ENCODE measurements at places on chromosomes 1 and 21.

DNA sequence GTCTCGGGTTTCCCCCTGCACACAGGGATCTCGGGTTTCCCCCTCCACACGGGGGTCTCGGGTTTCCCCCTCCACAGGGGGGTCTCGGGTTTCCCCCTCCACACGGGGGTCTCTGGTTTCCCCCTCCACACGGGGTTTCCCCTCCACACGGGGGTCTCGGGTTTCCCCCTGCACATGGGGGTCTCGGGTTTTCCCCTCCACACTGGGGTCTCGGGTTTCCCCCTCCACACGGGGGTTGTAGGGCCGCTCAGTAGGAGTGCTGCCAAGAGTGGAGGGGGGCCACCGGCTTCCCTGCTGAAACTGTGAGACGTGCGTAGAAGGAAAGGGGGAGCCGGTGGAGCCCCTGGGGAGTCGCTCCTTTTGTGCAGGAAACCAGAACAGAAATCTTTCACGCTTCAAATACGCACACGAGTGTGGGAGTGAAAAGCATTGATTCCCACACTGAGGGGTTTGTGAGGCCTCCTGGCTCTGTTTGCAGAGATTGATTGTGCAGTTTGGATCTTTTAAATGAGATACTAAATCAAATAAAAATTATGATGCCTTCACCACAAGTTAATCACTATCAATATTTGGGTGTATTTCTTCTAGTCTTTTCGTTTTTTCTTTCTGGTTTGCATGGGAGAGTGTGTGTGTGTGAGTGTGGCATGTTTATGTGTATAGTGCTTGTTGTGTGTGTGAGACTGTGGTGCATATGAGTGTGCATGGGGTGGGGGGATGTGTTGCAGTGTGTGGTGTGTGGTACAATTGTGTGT is 54.3 kb upstream of the TRAPPC10 start:
- peaks cover 9% of the 10 kb centered on the region for H3K36me3 ChIP-seq
- DNase-seq, result no peak
- H3K4me3 ChIP-seq, result no peak overlapping the region
- H3K27ac ChIP-seq, result no peak overlapping the region

GRCh38 chr1:15959827-15960446 is 16.0 kb downstream of the ZBTB17 start:
- no peak overlapping the region for H3K4me3 ChIP-seq
- H3K4me1 ChIP-seq, result peaks cover 59% of the 10 kb centered on the region
- no peak overlapping the region for H3K27ac ChIP-seq

DNA sequence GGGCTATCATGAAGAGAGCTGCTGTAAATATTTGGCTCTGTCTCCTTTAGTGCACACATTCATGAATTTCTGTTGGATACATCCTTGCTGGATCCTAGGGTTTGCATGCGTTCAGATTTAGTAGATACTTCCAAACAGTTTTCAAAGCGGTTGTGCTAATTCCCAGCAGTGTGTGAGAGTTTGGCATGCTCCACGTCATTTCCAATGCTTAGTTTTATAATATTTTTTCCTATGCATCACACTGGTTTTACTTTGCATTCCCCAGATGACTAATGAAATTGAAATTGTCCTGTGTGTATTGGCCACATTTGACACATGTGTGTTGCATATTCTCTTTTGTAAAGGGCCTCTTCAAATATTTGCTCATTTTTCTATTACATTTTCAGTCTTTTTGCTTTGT is 18.5 kb upstream of the AADACL3 start:
- H3K4me1 ChIP-seq, result no peaks in the 10 kb centered on the region
- peaks cover 20% of the 10 kb centered on the region for H3K27me3 ChIP-seq
- no peaks in the 10 kb centered on the region for H3K36me3 ChIP-seq

DNA sequence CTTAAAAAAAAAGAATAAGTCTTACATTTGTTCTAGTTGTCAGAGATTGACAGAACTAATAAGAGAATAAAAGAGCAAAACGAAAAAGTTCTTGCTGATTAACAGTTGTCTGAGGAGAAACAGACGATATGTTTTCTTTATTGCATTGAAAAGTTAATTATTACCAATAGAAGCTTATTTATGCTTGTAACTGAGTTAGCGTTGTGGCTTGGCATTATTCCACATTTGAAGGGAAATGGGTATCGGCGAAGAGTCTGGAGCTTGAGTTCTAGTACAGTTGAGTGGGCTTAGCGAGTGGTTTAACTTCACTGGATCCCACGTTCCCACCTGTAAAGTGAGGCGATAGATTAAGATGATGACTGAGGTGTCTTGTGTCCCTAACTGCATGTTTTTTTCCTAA is 109.0 kb downstream of the SDCCAG8 start:
- H3K4me1 ChIP-seq, result no peaks in the 10 kb centered on the region
- H3K27me3 ChIP-seq, result no peaks in the 10 kb centered on the region
- no peak overlapping the region for H3K4me3 ChIP-seq
- peaks cover 14% of the 10 kb centered on the region for H3K36me3 ChIP-seq

DNA sequence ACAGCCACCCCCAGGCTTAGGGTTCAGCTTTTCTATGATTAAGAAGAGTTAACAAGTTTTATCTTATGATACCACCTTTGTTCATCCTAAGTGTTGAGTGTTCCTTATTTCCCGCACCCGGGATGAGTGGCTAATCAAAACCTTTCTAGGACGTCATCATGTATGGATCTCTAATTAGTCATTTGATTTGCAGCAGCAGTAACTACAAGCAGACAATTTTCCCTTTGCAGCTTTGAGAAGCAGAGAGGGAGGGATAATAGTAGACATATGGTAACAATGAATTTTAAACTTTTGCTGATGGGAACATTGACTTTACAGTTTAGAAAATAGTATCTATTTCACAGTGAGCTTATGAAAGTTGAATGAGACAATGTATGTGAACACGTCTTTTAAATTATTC is 30.8 kb upstream of the SLC35F3 start:
- no peak overlapping the region for H3K27ac ChIP-seq
- H3K27me3 ChIP-seq, result no peaks in the 10 kb centered on the region
- no peaks in the 10 kb centered on the region for H3K36me3 ChIP-seq
- no peaks in the 10 kb centered on the region for H3K4me1 ChIP-seq
- DNase-seq, result no peak
- H3K4me3 ChIP-seq, result no peak overlapping the region

DNA sequence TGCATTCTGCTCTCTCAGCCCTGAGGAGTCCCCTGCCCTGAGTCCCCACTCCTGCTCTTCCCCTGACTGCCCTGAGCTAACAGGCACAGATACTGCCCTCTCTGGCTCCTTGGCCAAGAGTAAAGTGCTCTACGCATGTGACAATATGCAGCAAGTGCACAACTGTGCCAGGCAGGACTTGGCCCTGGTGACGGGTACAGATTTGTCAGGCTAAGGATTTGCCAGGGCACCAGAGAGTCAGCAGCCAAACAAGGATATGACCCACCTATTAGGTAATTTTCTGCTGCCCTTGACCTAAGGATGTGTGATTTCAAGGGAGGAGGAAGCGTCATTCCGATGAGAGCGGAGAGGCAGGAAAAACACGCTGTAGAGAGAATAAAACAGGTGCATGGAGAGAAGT is 339.0 kb downstream of the PTPRU start:
- no peaks in the 10 kb centered on the region for H3K36me3 ChIP-seq
- no peaks in the 10 kb centered on the region for H3K4me1 ChIP-seq

DNA sequence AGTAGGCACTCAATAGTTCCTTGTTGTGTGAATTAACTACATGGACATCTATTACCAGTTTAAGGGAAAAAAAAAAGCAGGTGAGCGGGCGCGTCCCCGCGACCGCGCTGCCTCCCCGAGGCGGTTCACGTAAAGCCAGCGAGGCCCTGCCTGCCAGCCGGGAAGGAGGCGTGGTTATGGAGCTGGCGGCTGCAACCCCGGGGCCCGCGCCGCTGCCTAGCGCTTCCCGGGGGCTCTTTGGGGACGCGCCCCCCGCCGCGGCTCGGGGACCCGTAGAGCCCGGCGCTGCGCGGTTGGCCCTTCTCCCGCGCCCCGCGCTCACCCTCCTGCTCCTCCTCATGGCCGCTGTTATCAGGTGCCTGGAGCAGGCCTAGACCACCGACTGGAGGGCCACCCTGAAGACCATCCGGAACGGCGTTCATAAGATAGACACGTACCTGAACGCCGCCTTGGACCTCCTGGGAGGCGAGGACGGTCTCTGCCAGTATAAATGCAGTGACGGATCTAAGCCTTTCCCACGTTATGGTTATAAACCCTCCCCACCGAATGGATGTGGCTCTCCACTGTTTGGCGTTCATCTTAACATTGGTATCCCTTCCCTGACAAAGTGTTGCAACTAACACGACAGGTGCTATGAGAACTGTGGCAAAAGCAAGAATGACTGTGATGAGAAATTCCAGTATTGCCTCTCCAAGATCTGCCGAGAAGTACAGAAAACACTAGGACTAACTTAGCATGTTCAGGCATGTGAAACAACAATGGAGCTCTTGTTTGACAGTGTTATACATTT is 2.6 kb upstream of the CC2D1B start:
- peak overlapping the region; percentile 51 for H3K4me3 ChIP-seq
- H3K27ac ChIP-seq, result peak overlapping the region; percentile 27
- peaks cover 41% of the 10 kb centered on the region for H3K4me1 ChIP-seq
- H3K27me3 ChIP-seq, result no peaks in the 10 kb centered on the region
- H3K36me3 ChIP-seq, result peaks cover 26% of the 10 kb centered on the region

GRCh38 chr1:65020774-65021173 is 54.4 kb upstream of the JAK1 start:
- H3K27me3 ChIP-seq, result no peaks in the 10 kb centered on the region
- DNase-seq, result no peak

DNA sequence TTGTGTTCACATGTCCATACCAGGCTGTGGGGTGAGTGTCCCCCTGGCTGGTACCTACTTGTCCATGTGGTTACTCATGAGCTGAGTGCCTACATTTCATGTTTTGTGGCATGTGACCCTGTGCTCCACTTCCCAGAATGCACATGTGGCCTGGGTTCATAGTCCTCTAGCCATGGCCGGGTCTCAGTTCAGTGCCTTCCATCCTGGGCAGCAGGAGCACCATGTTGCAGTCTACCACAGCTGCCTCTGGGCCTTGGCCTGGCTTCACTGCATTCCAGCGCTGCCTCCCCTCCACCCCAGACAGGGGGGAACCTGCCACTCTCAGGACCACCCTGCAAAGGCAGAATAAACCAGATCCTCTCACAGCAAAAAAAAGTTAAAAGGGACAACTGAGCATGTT is 5.5 kb downstream of the CEPT1 start:
- H3K4me3 ChIP-seq, result no peak overlapping the region
- H3K4me1 ChIP-seq, result peaks cover 71% of the 10 kb centered on the region
- H3K27me3 ChIP-seq, result no peaks in the 10 kb centered on the region
- no peak for DNase-seq
- no peak overlapping the region for H3K27ac ChIP-seq

GRCh38 chr1:192703283-192704206 is 67.6 kb downstream of the RGS13 start:
- no peak overlapping the region for H3K4me3 ChIP-seq
- H3K27ac ChIP-seq, result no peak overlapping the region
- peaks cover 5% of the 10 kb centered on the region for H3K4me1 ChIP-seq
- H3K27me3 ChIP-seq, result peaks cover 3% of the 10 kb centered on the region
- DNase-seq, result no peak
- no peaks in the 10 kb centered on the region for H3K36me3 ChIP-seq

GRCh38 chr1:203408486-203409481 is 57.9 kb upstream of the FMOD start:
- H3K27ac ChIP-seq, result no peak overlapping the region
- no peak for DNase-seq
- H3K4me1 ChIP-seq, result no peaks in the 10 kb centered on the region
- peaks cover 39% of the 10 kb centered on the region for H3K27me3 ChIP-seq

DNA sequence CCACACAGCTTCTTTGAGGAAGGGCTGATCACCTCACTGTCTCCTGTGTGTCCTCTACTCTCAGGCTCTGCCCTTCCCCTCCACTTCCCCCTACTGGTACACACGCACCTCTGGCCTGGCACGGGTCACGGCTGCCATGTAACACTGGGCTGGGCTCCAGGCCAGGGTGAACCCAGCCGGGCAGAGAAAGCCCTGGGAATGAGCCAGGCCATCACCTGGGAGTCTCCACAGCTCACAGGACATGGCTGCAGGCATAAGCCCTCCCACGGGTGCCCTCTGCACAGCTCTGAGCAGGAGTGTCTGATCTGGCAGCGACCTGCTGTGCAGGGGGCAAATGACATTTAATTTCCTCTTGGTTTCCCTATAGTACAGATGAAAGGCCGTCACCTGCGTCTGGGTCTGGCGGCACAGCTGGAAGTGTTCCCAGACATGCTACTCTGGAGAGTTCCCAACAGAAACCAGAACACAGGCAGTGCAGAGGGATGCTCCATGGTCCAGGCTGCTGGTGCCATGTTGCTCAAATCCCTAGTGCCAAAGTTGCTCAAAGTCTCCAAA is 61.2 kb downstream of the ERI3 start:
- no peak for DNase-seq
- H3K27me3 ChIP-seq, result no peaks in the 10 kb centered on the region
- no peak overlapping the region for H3K4me3 ChIP-seq
- peaks cover 2% of the 10 kb centered on the region for H3K36me3 ChIP-seq
- no peaks in the 10 kb centered on the region for H3K4me1 ChIP-seq

GRCh38 chr1:2495546-2495945 is 19.5 kb downstream of the PLCH2 start:
- peak overlapping the region; percentile 68 for H3K27ac ChIP-seq
- H3K4me1 ChIP-seq, result peaks cover 28% of the 10 kb centered on the region
- no peaks in the 10 kb centered on the region for H3K27me3 ChIP-seq

- no peak for DNase-seq
- no peak overlapping the region for H3K4me3 ChIP-seq
- no peaks in the 10 kb centered on the region for H3K4me1 ChIP-seq
Observed at GRCh38 chr1:61504852-61505390, 220.0 kb downstream of the TM2D1 start.

- no peak overlapping the region for H3K4me3 ChIP-seq
- H3K27me3 ChIP-seq, result no peaks in the 10 kb centered on the region
- H3K36me3 ChIP-seq, result no peaks in the 10 kb centered on the region
- no peak for DNase-seq
Observed at GRCh38 chr21:38440746-38441145, 57.5 kb downstream of the ERG start.

- no peak for DNase-seq
- peaks cover 2% of the 10 kb centered on the region for H3K27me3 ChIP-seq
- H3K4me3 ChIP-seq, result no peak overlapping the region
- no peaks in the 10 kb centered on the region for H3K4me1 ChIP-seq
Observed at GRCh38 chr1:229943988-229944743, 122.9 kb upstream of the GALNT2 start.

GRCh38 chr1:39896909-39897685 is 4.6 kb downstream of the MYCL start:
- no peak for DNase-seq
- peaks cover 73% of the 10 kb centered on the region for H3K27me3 ChIP-seq
- H3K4me1 ChIP-seq, result peaks cover 2% of the 10 kb centered on the region
- H3K36me3 ChIP-seq, result no peaks in the 10 kb centered on the region

GRCh38 chr1:199918196-199918769 is 109.2 kb upstream of the NR5A2 start:
- no peaks in the 10 kb centered on the region for H3K36me3 ChIP-seq
- no peak for DNase-seq
- no peak overlapping the region for H3K27ac ChIP-seq
- H3K27me3 ChIP-seq, result peaks cover 49% of the 10 kb centered on the region
- H3K4me3 ChIP-seq, result no peak overlapping the region

- H3K36me3 ChIP-seq, result no peaks in the 10 kb centered on the region
- no peak for DNase-seq
- H3K27me3 ChIP-seq, result peaks cover 10% of the 10 kb centered on the region
Observed at GRCh38 chr1:151540982-151541377, 871 bp downstream of the TUFT1 start.
